ENCODE measurements at places on chromosomes 13 and 19. TPM values are rescaled to one million over a fixed set of nuclear protein-coding genes. Genes with fewer than 3 reads are reported as not detected.
A peak's percentile ranks its signal among the peaks of the same experiment; 100 is the strongest.

DNA sequence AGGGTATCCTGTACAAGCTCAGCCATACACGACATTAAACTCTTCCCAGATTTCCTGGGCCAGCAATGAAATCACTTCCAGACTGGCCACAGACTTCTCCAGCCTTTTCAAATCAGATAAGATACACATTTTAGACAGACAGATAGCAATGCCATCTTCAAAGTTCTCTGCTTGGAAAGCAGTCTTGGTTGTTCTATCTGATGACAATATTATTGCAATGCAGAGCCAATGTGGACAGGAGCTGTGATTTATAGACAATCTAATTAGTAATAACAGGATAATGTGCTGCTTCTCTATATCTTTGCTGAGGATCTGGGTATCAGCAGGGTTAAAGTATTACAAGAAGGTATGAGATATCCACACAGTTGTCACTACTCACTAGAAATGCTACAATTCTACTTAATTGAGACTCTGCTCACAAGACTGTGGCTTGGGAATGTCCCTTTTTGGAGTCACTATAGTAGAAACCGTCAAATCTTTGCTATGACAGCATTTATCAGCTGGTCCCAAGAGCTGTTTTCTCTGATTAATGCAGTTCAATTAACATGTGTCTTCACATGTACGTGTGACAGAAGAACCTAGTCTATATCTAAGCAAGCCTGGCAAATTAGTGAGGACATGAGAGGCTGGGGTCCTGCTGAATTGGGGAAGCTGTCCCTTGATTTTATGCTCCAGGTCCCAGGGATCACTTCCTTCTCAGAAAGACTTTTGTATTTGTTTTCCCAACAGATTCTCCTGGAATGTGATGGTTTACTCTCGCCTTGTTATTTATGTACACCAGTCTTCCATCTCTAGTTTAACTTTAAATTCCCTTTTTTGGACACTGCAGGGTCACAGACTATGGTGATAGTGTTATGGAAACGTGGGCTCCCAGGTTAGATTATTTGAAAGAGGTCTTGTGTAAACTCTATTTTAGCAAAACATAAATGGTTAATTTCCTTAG, 68.8 kb downstream of the COL4A1 start:
- no peak for DNase-seq

The HSPB6 gene
- 0.46 TPM for polyA plus RNA-seq

The INSL3 gene
- polyA plus RNA-seq: 0.32 TPM

GRCh38 chr13:77866971-77867370, 51.7 kb downstream of the EDNRB start:
- no peak for DNase-seq

DNA sequence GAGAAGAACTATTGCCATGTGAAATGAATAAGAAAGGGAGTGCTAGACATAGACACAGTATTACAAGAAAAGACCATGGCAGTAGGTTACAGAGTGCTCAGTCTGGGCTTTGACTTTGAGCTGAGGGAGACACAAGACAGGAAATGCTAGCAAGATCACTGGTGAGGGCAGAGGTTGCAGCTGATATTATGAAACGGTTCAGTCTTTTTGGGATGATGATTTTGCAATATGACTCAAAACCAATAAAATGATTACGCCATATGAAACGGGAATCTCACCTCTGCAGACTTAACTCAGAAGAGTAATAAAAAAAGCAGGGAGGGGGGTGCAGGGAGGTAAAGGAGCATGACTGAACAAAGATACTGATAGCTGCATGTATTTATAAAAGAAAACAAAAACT, 123.1 kb downstream of the RBM26 start:
- peak; percentile 3 for DNase-seq

- no peak for DNase-seq
These were observed 161.1 kb upstream of the TMTC4 start for GRCh38 chr13:100835695-100836094.

GRCh38 chr13:77975358-77976042, 56.9 kb upstream of the EDNRB start:
- DNase-seq: no peak

- DNase-seq: no peak
These were observed 703.3 kb upstream of the ARGLU1 start for GRCh38 chr13:107271227-107271626.

DNA sequence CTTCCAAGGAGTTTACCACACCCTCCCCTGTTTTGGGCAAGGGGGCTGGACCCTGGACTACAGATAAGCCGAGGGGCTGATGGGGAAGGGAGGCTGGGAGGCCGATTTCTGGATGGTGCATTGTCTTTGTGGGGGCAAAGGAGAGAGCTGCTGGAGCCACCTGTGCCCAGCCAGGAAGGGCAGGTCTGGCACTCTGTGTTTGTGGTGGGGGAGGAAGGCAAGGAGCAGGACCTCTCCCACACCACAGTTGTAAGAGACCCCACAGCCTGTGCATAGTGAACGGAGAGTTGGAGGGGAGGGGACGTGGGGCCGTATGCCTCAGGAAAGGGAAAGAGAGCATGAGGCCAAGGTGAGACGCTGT, 16.0 kb upstream of the PRR19 start:
- no peak for DNase-seq

DNA sequence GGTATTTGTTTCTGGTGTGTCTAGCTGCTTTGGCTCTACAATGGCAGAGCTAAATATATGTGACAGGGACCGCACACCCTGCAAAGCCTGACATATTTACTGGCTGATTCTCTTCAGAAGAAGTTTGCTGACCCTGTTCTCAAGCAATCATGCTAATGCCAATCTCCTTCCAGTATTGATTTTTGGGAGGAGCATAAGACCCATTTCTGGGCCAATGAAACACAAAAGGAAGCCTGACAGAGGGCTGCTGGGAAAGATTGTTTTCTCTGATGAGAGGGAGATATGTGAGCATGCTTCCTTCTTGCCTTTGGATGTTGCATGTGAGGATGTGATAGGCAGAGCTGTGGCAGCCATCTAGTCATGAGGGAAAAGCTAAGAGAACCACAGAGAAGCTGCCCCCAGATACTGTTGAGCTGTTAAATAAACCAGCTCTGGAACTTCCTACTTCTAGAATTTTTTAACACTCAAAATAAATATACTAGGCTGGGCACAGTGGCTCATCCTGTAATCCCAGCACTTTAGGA, 31.4 kb upstream of the TPTE2 start:
- DNase-seq: no peak

- DNase-seq: no peak
These were observed 42.6 kb upstream of the GRTP1 start for GRCh38 chr13:113406321-113407102.

The ANGPTL8 gene
- not detected for polyA plus RNA-seq

The PRSS57 gene
- polyA plus RNA-seq: not detected

The LGALS7B gene
- polyA plus RNA-seq: 687 TPM

The OVOL3 gene
- not detected for polyA plus RNA-seq

All from foreskin keratinocyte (primary cell).